ENCODE measurements at places on chromosomes 1 and 21.
A peak's percentile ranks its signal among the peaks of the same experiment; 100 is the strongest.

DNA sequence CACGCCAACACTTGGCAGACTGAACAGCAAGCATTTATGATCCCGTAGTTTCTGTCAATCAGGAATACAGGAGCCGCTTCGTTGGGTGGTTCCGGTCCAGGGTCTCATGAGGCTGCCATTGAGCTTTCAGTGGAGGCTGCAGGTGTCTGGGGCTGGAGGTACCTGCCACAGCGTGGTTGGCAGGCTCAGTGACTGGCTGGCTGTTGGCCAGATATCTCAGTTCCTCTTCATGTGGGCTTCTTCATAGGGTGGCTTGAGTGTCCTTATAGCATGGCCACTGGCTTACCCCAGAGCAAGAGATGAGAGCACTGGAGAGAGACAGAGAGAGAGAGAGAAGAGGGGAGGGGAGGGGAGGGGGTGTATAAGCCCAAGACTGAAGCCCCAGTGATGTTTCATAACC, 29.3 kb downstream of the PIK3CD start:
- DNase-seq = no peak

- no peak for DNase-seq
Measured at GRCh38 chr21:39153373-39153772, 29.9 kb downstream of the PSMG1 start.

GRCh38 chr1:74010206-74010605, 187.8 kb downstream of the LRRIQ3 start:
- no peak for DNase-seq

- DNase-seq = no peak
Measured at GRCh38 chr1:209413062-209413461, 170.5 kb upstream of the CAMK1G start.

GRCh38 chr1:41559331-41559730, 74.8 kb upstream of the EDN2 start:
- DNase-seq = no peak

GRCh38 chr1:178531887-178532286, 19.0 kb downstream of the TEX35 start:
- DNase-seq = no peak

- no peak for DNase-seq
Measured at GRCh38 chr1:110800079-110800478, 72.9 kb upstream of the CD53 start.

GRCh38 chr1:55773211-55773940, 558.2 kb upstream of the USP24 start:
- no peak for DNase-seq

- no peak for DNase-seq
Measured at GRCh38 chr1:171753685-171754352, 12.0 kb upstream of the VAMP4 start.

DNA sequence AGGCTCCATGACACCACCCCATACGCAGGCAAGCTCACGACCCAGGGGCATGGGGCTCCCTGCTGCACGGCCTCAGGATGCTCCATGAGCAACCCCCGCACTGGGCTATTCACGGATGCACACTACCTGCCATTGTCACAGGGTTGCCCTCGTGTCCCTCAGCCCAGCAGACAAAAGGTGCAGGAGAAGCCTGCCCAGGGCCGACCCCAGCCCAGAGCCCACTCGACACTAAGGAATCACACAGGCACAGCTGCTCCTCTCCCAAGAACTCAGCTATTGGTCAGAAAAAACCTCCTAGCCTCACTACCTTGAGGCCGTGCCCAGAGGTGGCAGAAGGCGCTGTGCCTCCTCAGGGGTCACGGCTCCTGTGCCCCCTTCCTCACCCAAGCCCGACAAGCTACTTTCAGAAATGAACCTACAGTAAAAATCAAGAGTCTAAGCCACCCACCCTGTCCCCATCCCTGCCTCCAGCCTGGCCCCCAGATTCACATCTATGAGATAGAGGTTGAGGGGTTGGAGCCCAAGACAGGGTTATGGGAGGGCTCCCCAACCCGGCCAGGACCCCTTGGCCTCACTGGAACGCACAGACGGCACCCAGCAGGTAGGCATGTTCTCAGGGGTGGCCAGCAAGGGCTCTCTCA, 6.4 kb upstream of the SPATC1L start:
- DNase-seq = no peak

DNA sequence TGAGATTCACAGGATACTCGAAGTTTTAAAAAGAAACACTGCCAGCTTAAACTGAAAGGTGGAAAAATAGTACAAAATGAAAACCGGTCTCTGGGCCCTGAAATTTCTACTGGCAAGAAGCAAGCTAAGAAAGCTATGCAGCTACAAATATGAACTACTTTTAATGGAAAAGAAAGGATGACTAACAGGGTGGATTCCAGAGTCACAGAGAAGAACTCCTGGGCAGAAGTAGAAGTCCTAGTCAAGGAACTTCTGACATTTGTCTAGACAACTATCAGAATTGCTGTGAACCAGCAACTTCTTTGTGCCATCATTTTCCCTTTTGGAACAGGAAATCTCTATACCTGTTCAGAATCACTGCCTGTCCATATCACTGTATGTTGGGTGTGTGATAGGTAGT, 38.1 kb downstream of the CD160 start:
- no peak for DNase-seq

DNA sequence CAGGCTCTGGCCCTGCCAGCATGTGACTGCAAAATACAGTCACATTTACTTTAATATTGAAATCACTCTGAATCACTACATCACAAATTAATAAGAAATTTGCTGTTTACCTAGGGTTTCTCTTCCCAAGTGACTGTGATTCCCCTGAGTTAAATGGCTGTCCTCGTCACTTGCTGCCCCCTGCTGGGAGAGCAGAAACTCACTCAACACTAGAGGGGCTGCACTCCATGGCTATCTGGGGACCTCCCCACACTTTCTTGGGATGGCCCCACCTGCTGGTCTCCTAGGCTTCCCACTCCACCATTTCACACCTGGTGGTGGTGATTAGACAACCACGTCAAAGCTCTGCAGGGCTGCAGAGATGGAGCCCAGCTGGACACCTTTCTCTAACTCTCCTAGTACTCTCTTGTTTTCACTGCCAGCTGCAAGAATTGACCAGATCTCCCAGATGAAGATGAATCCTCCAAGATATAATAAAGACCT, 63.4 kb downstream of the CD2 start:
- DNase-seq = no peak

GRCh38 chr1:4654764-4655673, 610 bp downstream of the AJAP1 start:
- DNase-seq = no peak

DNA sequence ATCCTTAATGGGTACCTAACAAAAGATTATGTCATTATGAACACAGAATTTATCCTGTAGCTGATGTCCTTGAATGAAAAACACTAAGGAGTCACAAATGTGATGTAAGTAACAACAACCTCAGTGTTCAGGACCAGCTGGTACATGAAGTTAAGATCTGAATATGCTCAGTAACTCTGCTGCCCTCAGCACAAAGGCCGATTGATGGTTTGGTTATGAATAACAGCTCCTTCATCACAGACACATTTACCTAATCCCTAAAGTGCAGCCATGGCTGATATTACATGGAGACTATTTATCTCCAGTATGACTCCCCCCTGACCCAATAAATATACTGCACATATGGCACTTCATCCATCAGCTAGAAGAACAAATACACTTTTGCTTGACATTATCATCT, 75.2 kb downstream of the PLPPR5 start:
- no peak for DNase-seq

GRCh38 chr1:61361931-61362330, 279.6 kb downstream of the NFIA start:
- DNase-seq = no peak

DNA sequence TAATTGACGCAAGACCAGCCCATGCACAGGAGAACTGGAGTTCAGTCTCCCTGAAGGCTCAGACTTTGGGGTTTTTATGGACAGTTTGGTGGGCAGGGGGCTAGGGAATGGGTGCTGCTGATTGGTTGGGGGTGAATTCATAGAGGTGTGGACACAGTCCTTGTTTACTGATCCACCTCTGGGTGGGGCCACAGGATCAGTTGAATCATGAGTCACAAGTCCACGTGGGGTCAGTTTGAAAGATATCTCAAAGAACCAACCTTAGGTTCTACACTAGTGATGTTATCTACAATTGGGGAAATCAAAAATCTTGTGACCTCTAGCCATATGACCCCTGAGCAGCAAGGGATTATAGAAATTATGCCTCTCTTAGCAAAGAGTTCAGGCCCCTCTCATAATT, 127.9 kb upstream of the L1TD1 start:
- no peak for DNase-seq

GRCh38 chr1:27603681-27604578, at the start of gene AHDC1:
TSS of gene AHDC1 (minus strand) at chr1:27604144. CDS start at chr1:27552115, 52,029 bp downstream.
- peak; percentile 61 for DNase-seq

GRCh38 chr21:38249256-38249655, 7.5 kb upstream of the KCNJ15 start:
- no peak for DNase-seq

GRCh38 chr1:153958961-153959260, 499 bp upstream of the CRTC2 start:
- no peak for DNase-seq

DNA sequence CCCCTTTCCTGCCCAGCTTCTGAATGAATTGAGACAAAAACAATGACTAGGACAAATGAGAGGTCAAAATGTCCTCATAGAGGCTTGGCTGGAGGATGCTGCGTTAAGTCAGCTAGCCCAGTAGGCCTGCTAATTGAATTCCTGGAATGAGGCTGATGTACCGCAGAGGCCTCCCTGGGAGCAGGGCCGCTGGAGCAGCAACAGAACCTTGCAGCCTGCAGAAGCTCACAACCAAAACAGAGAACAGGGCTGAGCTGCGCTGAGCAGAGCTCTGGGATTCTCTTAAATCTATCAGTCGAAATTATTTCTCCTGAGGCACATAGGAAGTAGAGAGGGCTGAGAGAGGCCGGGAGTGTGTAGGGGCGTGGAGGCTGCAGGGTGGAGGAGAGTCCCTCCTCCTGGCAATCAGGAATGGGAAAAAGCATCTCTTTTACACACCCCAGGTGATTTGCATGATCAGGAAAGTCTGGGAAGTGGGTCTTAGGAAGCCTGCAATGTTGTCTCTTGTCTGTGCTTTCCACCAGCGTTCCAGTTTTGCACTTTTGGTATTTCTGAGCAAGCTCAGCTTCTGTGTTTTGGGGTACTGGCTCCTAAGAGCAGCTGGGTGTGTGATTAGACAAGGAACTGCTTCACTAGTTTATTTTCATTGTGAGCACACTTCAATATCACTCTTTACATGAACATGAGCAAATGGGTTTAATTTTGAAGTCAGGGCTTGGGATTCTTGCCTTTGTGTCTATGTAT, 66.5 kb downstream of the RYR2 start:
- DNase-seq = no peak

DNA sequence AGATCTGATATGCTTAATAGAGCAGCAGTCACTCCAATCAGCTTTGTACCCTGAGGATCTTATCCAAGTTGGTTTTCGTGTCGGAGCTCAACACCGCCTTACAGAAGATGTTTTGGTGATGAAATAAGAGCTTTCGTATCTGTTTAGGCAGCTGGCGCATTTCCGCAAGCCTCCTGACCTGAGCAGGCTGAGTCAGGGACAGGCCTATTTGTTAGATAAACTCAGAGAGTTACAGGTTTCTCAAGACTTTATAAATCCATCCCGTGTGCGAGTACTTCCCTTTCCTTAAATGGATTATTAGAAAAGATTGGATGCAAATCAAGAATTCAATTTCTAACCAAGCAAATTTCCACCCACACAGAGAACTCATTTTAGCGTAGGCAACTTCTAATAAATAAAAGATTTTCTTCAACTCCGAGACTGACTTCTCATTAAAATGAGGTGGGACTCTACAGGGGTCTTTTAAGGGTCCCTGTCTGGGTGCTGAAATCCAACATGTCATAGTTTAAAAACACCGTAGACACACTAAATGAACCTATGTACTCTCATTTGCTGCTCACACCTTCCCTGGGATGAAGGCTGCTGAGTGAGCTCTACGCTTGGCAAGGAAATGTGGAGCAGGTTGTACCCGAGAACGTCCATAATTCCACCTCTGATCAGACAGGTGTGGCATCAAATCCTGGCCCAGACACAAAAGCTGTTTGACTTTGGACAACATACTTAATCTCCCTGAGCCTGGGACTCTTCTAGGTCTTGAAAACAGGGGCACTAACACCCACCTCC, 106.9 kb upstream of the F3 start:
- peak; percentile 99 for DNase-seq
